ENCODE measurements at places on chromosomes 13 and 19. TPM values are rescaled to one million over a fixed set of nuclear protein-coding genes. Genes with fewer than 3 reads are reported as not detected.
A peak's percentile ranks its signal among the peaks of the same experiment; 100 is the strongest.

- no peak for DNase-seq
- no peaks in the 10 kb centered on the region for H3K27me3 ChIP-seq
- peak overlapping the region; percentile 88 for H3K4me3 ChIP-seq
- H3K4me1 ChIP-seq = peaks cover 21% of the 10 kb centered on the region
Observed at GRCh38 chr19:49151267-49152118, 3.7 kb downstream of the HRC start.

- H3K27me3 ChIP-seq = no peaks in the 10 kb centered on the region
- H3K36me3 ChIP-seq = no peaks in the 10 kb centered on the region
- no peak overlapping the region for H3K4me3 ChIP-seq
- DNase-seq = no peak
- H3K4me1 ChIP-seq = peaks cover 16% of the 10 kb centered on the region
- H3K27ac ChIP-seq = no peak overlapping the region
Observed at GRCh38 chr13:43910856-43911255, 31.2 kb downstream of the LACC1 start.

DNA sequence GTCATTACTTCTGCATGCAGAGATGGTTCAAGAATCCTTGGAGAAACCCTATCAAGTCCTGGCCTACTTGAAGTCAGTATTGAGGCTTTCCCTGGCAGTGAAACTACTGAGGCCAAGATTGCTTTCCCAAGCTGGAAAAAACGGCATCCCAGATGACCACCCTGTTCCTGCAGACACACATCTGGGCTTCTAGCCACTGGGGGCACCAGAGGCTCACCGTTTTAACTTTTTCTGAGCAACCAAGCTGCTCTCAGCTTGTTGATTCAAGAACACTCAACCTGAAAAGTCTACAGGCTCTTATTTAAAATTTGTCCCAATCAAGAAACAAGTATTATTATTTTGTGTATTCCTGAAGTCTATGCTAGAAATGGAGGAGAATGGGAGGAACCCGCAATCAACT lies 66.6 kb downstream of the SPRYD7 start:
- no peaks in the 10 kb centered on the region for H3K4me1 ChIP-seq
- H3K4me3 ChIP-seq = no peak overlapping the region
- no peak overlapping the region for H3K27ac ChIP-seq
- no peak for DNase-seq
- no peaks in the 10 kb centered on the region for H3K36me3 ChIP-seq

GRCh38 chr19:44050740-44051649 lies 841 bp upstream of the ZNF223 start:
- no peak for DNase-seq
- peaks cover 9% of the 10 kb centered on the region for H3K36me3 ChIP-seq
- peaks cover 19% of the 10 kb centered on the region for H3K4me1 ChIP-seq
- H3K4me3 ChIP-seq = peak overlapping the region; percentile 64

- peaks cover 84% of the 10 kb centered on the region for H3K27me3 ChIP-seq
- no peak for DNase-seq
- no peaks in the 10 kb centered on the region for H3K4me1 ChIP-seq
- no peak overlapping the region for H3K4me3 ChIP-seq
- H3K36me3 ChIP-seq = no peaks in the 10 kb centered on the region
Observed at GRCh38 chr19:17803264-17803896, 8.4 kb downstream of the B3GNT3 start.

DNA sequence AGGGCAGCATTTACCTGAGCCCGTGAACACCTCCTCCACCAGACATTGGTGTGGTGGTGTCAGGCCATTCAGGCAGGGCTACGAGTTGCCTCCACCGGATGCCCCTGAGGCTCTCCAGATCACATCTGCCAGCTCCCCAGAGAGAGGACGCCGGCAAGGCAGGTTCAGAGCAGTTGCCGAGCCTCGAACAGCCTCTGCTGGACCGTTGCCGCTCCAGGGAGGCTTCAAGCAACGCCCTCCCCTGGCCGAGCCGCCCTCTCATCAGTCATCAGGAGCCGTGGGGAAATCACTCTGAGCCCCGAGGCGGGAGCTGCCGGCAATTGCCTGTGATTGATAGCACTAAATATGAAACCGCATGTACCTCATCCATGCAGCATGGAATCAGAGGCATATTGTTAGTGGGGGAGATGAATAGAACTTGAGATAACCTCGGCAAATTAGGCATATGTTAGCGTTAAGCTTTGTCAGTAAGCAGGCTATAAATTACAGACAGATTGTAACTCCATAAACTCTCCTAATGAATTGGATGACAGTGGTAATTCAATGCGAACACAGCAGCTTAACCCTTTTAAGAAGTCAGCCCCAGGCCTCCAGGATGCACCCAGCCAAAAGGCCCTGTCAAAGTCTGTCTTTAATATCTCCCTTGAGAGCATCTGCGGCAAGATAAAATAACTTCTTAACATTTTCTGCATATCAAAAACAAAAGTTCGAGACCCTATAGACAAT lies 29.8 kb upstream of the SPACA7 start:
- H3K4me3 ChIP-seq = no peak overlapping the region
- H3K4me1 ChIP-seq = no peaks in the 10 kb centered on the region
- DNase-seq = no peak
- H3K27ac ChIP-seq = no peak overlapping the region

DNA sequence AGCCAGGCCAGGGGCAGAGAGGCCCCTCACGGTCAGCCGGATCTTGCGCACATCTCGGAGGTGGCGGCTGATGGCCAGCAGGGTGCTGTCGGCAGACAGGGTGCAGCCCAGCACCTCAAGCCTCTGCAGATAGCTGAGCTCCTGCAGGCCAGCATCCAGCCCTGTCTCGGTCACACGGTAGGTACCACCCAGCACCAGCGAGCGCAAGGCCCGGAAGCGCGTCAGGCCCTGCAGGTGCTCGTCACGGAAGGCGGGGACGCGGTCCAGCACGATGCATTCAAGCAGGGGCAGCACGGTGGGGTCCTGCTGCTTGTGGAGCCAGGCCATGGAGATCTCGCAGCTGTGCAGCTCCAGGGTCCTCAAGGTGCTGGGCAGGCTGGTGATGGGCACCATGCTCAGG lies 7.7 kb downstream of the FBXL12 start:
- no peaks in the 10 kb centered on the region for H3K4me1 ChIP-seq
- H3K27ac ChIP-seq = no peak overlapping the region
- DNase-seq = no peak
- no peaks in the 10 kb centered on the region for H3K27me3 ChIP-seq

DNA sequence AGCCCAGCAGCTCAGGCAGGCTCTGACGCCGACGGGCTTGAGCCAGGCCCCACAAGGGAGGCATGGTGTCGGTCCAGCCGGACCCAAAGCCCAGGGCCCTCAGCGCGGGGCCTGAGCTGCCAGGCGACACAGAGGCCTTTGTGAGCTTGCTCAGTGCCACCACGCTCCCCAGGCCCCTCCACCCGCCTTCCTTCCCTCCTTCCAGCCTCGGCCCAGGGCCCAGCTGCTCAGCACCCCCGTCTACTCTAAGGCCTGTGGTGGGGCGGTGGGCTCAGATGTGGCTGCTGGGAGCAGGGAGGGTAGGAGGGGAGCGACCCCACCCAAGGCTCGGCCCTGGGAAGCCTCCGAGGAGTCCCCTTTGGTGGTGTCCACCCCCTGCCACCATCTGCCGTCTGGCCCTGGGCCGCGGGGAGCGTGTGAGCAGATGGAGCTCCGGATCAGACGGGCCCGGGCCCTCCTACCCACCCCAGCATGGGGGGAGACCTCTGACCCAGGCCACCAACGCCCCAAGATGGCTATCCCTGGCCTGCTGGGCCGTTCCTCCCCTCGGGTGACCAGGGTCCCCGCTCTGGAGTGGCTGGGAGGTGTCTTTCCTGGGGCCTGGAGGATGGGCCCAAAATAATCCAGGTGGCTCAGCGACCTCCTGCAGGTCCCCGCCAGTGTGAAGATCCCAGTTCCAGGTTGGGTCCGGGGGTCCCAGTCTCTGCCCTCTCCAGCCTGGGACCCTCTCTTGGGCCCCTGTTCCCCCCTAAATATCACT lies 7.8 kb downstream of the ZBTB7A start:
- no peaks in the 10 kb centered on the region for H3K27me3 ChIP-seq
- H3K36me3 ChIP-seq = peaks cover 29% of the 10 kb centered on the region
- H3K27ac ChIP-seq = peak overlapping the region; percentile 97
- DNase-seq = no peak
- H3K4me1 ChIP-seq = peaks cover 96% of the 10 kb centered on the region

DNA sequence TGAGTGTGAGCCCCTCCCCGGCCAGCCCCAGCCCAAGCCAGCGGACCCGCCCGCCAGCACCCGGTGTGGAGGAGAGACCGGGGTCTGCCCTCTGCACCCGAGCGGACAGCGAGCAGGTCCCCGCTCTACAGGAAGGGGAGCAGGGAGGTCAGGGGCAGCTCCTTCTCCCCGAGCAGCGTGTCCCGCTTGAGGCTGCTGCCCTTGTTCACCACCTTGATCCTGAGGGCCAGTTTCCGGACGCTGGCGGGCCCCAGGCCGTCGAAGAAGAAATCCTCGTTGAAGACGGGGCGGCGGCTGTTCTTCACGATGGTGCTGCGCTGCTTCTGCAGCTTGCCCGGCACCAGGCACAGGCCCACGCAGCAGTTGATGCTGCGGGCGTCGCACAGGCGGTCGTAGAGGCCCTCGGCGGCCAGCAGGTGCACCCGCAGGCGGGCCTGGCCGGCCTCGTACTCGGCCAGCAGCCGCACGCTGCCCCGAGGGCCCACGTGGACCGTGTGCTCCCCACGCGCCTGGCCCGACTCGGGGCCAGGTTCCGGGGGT lies 1.9 kb downstream of the C2CD4C start:
- peaks cover 15% of the 10 kb centered on the region for H3K4me1 ChIP-seq
- peaks cover 45% of the 10 kb centered on the region for H3K27me3 ChIP-seq
- DNase-seq = no peak
- H3K4me3 ChIP-seq = no peak overlapping the region

DNA sequence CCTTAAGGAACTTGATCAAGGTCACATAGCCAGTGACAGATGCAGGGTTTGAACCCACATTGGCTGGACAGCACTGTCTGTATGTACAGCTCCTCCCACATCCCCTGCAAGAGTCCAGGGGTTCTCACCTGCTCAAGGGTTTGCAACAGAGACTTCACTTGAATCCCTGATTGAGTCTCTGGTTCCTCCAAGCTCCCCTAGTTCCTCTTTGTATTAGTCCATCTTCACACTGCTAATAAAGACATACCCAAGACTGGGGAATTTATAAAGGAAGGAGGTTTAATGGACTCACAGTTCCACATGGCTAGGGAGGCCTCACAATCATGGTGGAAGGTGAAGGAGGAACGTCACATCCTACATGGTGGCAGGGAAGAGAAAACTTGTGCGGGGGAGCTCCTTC lies 72.8 kb upstream of the CLDN10 start:
- H3K36me3 ChIP-seq = no peaks in the 10 kb centered on the region
- H3K4me3 ChIP-seq = no peak overlapping the region
- DNase-seq = no peak
- H3K27ac ChIP-seq = no peak overlapping the region
- H3K4me1 ChIP-seq = peaks cover 6% of the 10 kb centered on the region
- no peaks in the 10 kb centered on the region for H3K27me3 ChIP-seq

DNA sequence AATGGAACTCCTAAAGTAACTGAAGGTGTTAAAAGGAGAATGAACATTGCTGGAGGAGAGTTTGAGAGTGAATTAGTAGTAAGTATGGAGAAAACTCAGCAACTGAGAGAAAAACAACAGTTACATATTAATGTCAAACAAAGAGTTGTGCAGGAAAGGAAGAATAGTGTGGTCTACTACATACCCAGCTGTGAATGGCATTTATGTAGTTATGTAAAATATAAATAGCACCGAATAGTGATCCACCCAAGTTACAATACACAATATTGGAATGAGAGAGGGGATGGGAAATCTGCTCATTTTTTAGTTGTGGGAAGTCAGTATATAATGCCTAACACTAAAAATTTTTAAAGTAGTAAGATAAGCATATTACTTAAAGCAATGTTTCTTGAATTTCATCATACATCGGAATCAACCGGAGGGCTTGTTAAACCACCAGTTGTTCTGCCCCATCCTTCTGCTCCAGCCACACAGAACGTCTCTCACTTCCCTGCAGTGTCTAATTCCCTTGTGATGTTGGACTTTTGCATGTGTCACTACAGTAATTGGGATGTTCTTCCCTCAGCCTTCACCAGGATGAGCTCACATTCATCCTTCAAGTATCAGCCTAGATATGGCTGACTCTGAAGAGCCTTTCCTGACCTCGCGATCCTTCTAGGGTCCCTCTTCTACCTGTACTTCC lies 11.5 kb downstream of the CCDC70 start:
- H3K27ac ChIP-seq = no peak overlapping the region
- no peaks in the 10 kb centered on the region for H3K4me1 ChIP-seq
- no peak overlapping the region for H3K4me3 ChIP-seq
- no peaks in the 10 kb centered on the region for H3K36me3 ChIP-seq
- no peaks in the 10 kb centered on the region for H3K27me3 ChIP-seq
- peak; percentile 82 for DNase-seq

GRCh38 chr13:51475727-51476501 lies 23.1 kb upstream of the INTS6 start:
- no peak overlapping the region for H3K4me3 ChIP-seq
- H3K36me3 ChIP-seq = no peaks in the 10 kb centered on the region
- H3K4me1 ChIP-seq = no peaks in the 10 kb centered on the region
- no peaks in the 10 kb centered on the region for H3K27me3 ChIP-seq
- no peak overlapping the region for H3K27ac ChIP-seq

BCAM gene
- total RNA-seq = 66.8 TPM

CRX gene
- not detected for total RNA-seq

KLK4 gene
- total RNA-seq = not detected

INAFM1 gene
- 12.5 TPM for total RNA-seq

LATS2 gene
- 49.8 TPM for total RNA-seq

ZNF264 gene
- 24.1 TPM for total RNA-seq

CBY2 gene
- total RNA-seq = not detected

SUPT20H gene
- total RNA-seq = 31.0 TPM

LRRC63 gene
- total RNA-seq = not detected

ATP7B gene
- 2.5 TPM for total RNA-seq

CDC34 gene
- total RNA-seq = 78.9 TPM

SHANK1 gene
- 0.11 TPM for total RNA-seq

CEACAM3 gene
- total RNA-seq = not detected

All from esophagus muscularis mucosa (tissue), 4 donors.